Gastrocnemius medialis (tissue), 4 donors: ENCODE measurements at places on chromosomes 12 and 14. TPM values are rescaled to one million over a fixed set of nuclear protein-coding genes. Genes with fewer than 3 reads are reported as not detected.

The ZDHHC22 gene
- total RNA-seq: not detected

The RNASE3 gene
- total RNA-seq: not detected

The CYP27B1 gene
- total RNA-seq: not detected

The CD163L1 gene
- 0.53 TPM for total RNA-seq

The LRTM2 gene
- total RNA-seq: not detected

- no peak overlapping the region for H3K4me3 ChIP-seq
- no peaks in the 10 kb centered on the region for H3K27me3 ChIP-seq
- DNase-seq: no peak
- no peaks in the 10 kb centered on the region for H3K4me1 ChIP-seq
- no peak overlapping the region for H3K27ac ChIP-seq
These were observed 50.7 kb upstream of the NRXN3 start for GRCh38 chr14:78119440-78119839.

DNA sequence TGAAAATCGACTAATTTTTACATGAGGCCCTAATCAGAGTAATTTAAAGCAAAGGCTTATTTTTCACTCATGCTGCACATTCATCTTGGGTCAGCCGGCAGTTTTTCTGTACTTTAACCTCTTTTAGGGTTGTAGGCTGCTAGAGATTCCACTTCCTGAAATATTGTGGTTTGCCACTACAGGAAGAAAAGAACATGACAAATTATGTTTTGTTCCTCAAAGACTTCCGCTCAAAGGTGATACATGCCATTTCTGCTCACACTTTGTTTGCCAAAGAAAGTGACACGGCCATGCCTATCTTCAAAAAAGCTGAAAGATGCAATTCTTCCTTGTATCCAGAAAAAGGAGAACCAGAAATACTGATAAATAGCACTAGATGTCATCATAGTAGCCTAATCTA lies 183.4 kb upstream of the PPFIA2 start:
- DNase-seq: no peak
- H3K27ac ChIP-seq: no peak overlapping the region
- H3K4me1 ChIP-seq: no peaks in the 10 kb centered on the region
- H3K4me3 ChIP-seq: no peak overlapping the region
- H3K27me3 ChIP-seq: no peaks in the 10 kb centered on the region

GRCh38 chr12:102107970-102108369 lies 11.9 kb downstream of the NUP37 start:
- no peak overlapping the region for H3K4me3 ChIP-seq
- no peak for DNase-seq
- no peaks in the 10 kb centered on the region for H3K4me1 ChIP-seq
- no peaks in the 10 kb centered on the region for H3K27me3 ChIP-seq

GRCh38 chr12:76666290-76666835 lies 97.6 kb upstream of the ZDHHC17 start:
- H3K27ac ChIP-seq: no peak overlapping the region
- DNase-seq: no peak

- H3K27me3 ChIP-seq: no peaks in the 10 kb centered on the region
- H3K4me1 ChIP-seq: no peaks in the 10 kb centered on the region
- no peak for DNase-seq
- H3K4me3 ChIP-seq: no peak overlapping the region
These were observed 283.0 kb upstream of the PRKD1 start for GRCh38 chr14:30210630-30211029.

DNA sequence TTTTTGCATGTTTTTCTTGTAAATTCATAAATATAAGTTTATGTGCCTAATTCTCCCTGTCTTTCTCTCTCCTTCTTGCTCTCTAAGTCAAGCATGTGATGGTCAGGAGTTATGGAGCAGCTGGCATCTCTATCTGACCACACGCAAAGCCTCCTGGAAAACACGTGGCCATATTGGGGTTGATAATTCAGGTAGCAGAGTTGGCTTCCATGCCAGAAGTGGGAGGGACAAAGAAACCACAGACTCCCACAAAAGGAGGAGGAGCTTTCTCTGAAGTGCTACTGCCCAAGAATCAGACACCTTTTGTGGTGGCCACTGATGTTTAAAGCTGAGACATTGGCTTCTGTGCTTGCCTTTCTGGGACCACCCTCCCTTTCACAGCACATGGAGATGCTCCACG lies 517.6 kb upstream of the TMEM132C start:
- no peak overlapping the region for H3K27ac ChIP-seq
- H3K27me3 ChIP-seq: no peaks in the 10 kb centered on the region
- H3K4me3 ChIP-seq: no peak overlapping the region

DNA sequence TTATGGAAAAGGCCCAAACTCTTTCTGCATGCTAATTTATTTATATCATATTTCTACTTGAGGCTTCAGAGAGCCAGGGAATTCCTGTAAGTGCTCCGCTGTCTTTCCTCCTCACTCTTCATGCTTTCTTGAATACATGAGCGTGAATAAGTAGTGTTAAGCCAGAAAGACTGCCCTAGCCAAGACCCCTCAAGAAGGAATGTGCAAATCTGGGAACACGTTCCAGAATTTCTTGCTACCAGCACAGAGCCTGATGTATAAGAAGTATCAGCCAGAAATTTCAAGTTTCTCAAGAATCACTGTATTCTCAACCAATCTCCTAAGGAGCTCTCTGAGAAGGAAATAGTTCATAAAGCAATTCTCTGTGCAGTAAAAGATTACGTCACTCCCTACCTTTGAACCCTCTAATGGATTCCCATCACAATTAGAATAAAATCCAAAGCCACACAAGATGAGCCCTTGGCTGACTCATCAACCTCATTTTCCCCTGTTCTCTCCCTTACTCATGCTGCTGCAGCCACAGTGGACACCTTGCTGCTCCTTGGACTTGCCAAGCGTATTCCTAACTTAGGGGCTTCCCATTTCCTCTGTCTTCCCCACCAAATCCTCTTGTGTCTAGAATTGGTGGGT lies 6.9 kb upstream of the TSPAN8 start:
- H3K36me3 ChIP-seq: no peaks in the 10 kb centered on the region
- no peaks in the 10 kb centered on the region for H3K27me3 ChIP-seq
- no peak overlapping the region for H3K27ac ChIP-seq
- no peak for DNase-seq
- no peak overlapping the region for H3K4me3 ChIP-seq

DNA sequence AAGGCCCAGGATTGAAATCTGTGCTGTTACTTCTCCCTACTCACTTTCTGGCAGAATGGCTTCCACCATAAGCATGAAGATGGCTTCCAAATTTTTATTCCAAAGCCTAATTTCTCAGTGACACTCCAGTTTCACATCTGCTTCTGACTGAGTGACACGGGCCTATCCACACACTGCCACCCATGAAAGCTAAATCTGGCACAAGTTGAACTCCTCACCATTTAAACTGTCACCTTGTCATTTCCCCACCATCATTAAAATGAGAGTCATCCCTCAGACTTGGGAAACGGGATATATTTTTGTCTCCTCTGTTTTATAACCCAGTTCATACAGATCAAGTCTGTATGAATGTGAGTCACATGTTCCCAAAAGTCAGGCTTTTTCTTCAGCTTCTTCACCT lies 77.1 kb downstream of the MGST1 start:
- no peak overlapping the region for H3K4me3 ChIP-seq
- H3K36me3 ChIP-seq: no peaks in the 10 kb centered on the region

GRCh38 chr12:54135621-54136350 lies 53.0 kb downstream of the SMUG1 start:
- no peaks in the 10 kb centered on the region for H3K36me3 ChIP-seq
- H3K27ac ChIP-seq: no peak overlapping the region
- DNase-seq: no peak
- H3K4me3 ChIP-seq: no peak overlapping the region

DNA sequence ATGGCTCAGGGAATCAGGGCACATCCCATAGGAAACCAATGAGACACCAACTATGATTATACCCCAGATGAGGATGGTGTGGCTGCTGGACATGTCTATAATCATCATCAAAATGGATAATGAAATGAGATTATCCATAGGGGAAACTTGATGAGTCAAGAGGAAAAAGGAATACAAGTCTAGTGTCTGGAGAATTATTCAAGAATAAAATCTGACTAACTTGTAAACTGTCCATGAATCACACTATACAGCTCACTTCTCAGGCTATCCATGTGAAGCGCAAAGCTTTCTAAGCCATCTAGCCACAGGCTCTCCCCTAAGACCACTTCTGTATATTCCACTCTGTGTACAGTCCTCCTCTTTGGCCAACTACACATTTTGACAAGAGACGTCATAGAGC lies 52.5 kb downstream of the DUSP16 start:
- H3K36me3 ChIP-seq: no peaks in the 10 kb centered on the region
- H3K27me3 ChIP-seq: no peaks in the 10 kb centered on the region
- H3K27ac ChIP-seq: peak overlapping the region; percentile 24
- peaks cover 69% of the 10 kb centered on the region for H3K4me1 ChIP-seq

DNA sequence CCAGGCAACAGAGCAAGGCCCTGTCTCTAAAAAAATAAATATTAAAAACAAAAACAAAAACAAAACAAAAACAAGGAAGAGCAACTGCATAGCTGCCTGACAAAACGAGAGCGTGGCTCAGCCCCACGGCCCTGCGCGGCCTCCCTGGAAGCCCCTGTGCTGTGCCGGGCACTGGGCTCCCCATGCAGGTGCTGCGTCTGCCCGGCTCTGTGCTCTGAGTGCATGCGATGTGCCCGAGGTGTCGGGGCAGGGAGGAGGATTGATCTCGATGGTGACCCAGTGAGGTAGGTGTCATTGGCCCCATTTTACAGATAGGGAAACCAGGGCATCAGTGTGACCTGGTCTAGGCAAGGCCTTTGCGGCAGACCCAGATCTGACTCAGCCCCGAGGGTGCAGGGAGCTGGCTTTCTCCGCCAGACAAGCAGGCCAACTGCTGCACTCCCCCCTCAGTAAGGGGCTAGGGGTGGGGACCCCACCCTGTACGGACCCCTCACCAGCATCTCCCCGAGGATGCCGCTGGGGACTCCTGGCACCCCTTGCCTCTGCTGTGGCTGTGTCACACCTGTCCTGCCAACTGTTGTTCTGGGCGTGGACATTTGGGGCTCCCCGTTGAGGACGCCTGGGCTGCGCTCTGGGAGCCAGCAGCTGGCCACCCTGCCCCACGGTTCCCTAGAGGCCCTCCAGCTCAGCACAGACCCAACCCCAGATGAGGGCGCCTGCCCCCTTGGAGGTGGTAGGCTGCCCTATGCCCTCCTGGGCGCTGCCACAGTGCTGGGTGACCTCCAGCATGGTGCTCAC lies 15.3 kb downstream of the GPR132 start:
- DNase-seq: no peak
- no peak overlapping the region for H3K27ac ChIP-seq
- H3K27me3 ChIP-seq: no peaks in the 10 kb centered on the region
- H3K4me1 ChIP-seq: no peaks in the 10 kb centered on the region
- H3K4me3 ChIP-seq: no peak overlapping the region

GRCh38 chr14:68401317-68401716 lies 391.6 kb downstream of the ZFP36L1 start:
- no peak overlapping the region for H3K4me3 ChIP-seq
- H3K4me1 ChIP-seq: peaks cover 23% of the 10 kb centered on the region
- no peaks in the 10 kb centered on the region for H3K36me3 ChIP-seq
- peak overlapping the region; percentile 13 for H3K27ac ChIP-seq
- no peak for DNase-seq

DNA sequence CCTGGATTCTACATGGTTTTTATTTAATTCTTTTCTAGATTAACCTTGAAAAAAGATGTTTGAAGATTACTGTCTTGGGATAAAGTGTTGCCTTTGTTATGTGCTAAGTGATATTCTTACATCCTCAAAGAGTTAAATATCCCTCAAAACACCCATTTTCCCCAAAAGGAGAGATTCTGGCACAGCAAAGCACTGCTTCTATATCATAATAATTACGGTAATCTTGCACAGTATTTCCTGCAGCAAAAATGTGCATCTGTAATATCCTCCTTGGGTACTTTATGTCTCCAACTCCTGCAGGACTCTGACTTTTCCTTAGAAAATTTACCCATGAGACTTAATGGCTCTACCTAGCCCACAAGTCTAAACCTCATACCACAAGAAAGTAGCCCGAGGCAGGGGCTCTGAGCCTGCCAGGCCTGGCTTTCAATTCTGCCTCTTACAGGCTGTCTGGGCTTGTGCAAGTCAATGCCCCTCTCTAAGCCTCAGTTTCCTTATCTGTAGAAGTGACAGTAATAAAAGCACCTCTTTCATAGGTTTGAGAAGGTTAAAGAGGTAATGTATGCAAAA lies 45.8 kb downstream of the SVOP start:
- H3K27ac ChIP-seq: no peak overlapping the region
- no peaks in the 10 kb centered on the region for H3K27me3 ChIP-seq
- H3K4me1 ChIP-seq: no peaks in the 10 kb centered on the region
- H3K4me3 ChIP-seq: no peak overlapping the region
- no peak for DNase-seq

- H3K4me1 ChIP-seq: peaks cover 63% of the 10 kb centered on the region
- DNase-seq: peak; percentile 48
- H3K27me3 ChIP-seq: no peaks in the 10 kb centered on the region
- peak overlapping the region; percentile 67 for H3K4me3 ChIP-seq
- no peaks in the 10 kb centered on the region for H3K36me3 ChIP-seq
- H3K27ac ChIP-seq: peak overlapping the region; percentile 99
These were observed 1.1 kb downstream of the ADSS1 start for GRCh38 chr14:104724981-104725771.
